CD4-positive, alpha-beta T cell treated with Interleukin-15 for 4 hours (primary cell): ENCODE measurements at places on chromosomes 5 and 9.

DNA sequence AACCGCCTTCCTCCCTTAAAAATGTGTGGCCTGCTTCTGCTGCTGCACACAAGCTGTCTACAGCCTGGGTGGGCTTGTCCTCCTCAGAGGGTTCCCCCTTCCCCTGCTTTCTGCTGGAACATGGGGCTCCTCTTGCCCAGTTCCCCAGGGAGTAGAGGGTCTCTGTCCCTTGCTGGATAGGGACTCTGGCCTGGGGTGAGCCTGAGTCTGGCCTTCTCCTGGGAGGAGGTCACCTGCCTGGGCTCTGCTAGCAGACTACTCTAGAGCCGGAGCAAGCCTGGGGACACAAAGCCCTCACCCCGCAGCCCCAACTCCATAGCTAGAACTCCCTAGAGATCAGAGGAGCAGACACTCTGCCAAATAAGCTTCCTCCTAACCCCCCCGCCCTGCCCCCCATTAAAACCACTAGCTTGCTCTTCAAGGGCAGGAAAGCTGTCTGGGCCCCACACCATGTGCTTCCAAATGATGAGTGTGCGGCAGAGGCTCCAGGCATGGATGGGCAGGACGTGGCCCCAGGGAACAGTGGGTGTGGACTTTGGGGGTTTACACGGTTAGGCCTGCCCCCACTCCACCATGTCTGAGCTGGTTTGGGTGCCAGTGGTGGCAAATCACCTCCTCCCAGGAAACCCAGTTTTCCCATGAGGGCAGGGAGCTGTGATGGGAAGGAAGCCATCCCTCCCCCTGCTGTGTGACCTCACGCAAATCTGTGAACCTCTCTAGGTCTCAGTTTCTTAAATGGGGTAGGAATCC lies 10.0 kb downstream of the TCF7 start:
- DNase-seq: peak; percentile 43

DNA sequence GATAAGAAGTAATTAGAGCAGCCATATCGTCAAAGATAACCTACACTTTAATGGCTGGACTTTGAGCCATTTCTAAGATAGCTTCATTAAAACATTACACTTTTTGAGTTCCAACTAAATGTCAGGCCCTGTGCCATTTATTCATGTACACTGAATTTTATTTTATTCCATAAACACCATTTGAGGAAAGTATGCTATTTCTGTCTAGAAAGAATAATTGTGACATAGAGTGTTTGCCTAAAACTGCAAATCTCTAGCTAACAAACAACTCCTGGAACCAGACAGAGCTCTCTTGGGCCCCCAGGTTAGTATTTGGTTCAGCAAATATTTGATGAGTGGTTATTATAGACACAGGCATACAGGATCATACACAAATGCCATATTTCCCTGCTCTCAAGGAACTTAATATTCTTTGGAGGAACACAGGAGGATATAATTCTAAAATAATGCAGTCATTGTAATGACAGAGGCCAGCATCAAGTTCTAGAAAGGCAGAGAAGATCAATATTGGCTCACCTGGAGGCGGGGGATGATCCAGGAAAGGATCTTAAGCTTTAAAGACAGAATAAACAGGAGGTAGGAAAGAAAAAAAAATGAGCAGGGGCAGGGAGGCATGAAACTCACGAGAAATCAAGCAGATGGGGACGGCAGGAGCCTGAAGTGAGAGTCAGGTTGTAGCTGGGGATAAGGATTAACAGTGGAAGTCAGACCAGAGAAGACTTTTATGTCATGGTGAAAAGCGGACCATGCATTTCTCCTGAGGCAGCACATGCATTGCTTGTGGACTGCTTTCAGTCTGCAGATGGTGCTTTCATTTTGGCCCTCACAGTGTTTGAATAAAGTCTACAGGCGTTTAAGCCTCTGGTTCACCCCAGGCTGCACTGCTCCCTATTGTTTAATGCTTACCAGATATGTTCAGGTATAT lies 127.7 kb downstream of the GCNT1 start:
- DNase-seq: no peak

DNA sequence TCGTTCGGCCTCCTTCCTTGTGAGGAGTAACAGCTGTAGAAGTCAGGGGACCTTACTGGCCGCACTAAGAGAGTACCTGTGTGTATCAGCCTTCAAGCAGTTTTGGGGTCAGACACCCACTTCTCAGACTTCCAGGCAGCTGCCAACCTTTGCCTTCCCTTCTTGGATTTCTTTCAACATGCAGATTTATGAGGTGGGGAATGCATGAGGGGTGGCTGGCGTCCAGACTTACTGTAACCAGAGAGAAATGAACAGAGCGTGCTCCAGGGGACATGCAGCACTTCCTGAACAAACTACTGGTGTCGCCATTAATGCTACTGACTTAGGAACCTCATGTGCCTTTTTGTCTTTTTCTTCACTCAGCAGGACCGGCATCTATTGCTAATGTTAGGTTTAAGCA lies 46.7 kb downstream of the INSYN2B start:
- no peak for DNase-seq

DNA sequence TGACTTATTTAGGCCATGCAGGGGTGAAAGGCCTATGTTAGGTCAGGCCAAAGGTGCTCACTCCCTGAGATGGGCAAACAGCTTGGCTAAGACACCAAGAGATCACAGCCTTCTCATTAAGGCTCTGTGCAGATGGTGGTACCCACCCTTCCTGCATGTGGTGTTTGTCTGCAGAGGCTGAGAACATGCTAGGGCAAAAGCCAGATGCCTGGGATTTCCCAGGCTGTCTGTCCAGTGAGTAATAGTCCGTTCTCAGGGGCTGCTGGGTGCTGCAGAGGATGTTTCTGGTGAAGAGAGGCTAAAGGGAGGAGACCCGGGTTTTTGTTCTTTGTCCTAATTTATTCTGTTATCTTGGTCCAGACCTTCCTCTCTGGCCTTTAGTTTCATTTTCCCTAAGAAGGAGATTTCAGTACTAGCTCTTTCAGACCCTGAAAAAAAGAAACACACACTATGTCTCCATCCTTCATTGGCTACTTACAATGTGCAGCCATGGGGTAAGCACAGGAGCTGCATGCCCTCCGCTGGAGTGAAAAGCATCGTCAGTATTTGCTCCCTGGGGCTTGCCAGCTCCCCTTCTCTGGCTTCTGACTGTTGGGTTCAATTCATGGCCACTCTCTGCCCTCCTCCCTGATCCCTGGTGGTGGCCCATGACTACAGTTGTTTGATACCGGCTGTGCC lies 23.4 kb upstream of the GLRA1 start:
- DNase-seq: no peak

DNA sequence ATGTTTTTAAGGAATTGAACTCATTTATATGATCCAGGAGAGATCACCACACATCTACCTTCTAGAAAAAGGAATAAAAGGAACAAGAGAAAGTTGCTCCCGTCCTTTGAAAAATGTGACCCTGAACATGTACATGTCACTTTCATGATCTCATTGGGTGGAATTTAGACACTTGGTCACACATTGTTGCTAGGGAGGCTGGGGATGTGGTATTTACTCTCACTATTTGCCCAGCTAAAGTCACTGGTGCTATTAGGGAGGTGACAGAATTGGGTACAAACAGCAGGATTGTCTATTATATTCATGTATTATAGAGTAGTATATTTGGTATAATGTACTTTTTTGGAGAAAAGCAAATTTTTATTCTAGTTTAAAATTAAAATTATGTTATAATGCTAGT lies 2.1 kb upstream of the CDH10 start:
- DNase-seq: no peak

DNA sequence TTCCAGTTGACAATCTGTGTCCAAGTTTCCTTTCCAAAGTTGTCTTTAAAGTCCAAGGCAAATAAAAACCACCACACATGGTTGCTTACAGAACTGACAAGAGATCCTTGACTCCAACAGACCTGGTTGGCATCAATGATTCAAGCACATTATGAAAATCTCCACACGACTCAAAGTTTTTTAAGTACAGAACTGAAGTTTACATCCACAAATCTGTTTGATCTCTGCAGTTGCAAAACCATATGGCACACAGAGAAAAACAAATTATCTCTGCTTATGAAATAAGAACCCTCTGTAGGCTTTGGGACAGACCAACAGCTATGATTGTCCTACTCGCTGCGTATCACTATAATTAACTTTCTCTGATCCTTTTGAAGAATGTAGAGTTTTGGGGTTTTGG lies 60.8 kb downstream of the MLLT3 start:
- DNase-seq: no peak

GRCh38 chr5:56088967-56089829 lies 94.4 kb upstream of the IL6ST start:
- DNase-seq: no peak

DNA sequence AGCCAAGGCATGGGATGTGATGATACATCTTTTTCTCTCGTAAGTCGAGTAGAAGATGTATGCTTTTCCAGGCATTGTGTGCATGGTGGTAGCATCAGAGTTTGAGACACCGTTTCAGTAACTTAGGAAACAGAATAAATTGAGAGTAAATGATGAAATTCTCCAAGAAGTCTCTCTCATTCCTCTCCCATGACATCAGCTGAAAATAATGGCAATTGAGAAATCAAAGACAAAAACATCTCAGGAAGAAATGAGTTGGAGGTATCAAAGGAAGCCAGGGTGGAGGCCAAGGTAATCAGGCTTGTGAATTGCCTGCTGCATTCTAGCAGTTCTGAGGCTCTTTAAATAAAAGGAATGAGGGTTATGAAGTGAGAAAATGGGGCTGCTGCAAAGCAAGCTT lies 53.9 kb downstream of the SGCD start:
- no peak for DNase-seq

- no peak for DNase-seq
Observed at GRCh38 chr9:123073991-123074422, 40.5 kb downstream of the GPR21 start.

DNA sequence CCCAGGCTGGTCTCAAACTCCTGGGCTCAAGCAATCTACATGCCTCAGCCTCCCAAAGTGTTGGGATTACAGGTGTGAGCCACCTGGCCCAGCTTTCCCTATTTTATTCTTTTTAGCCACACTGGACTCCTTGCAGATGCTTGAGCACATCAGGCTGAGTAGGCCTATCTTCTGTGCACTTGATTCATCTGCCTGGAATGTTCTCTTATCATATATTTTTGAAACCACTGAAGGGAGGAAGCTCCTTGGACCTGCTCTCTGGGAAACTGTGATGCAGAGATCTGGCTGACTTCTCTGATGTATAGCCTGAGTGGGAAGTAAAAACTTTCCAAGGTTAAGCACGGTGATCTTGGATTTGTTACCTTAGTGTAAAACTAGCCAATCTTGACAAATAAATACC lies 6.5 kb upstream of the MAT2B start:
- DNase-seq: no peak
